Left forelimb (tissue), 1 donor: ENCODE measurements at places on chromosomes 12 and 14.

GRCh38 chr14:95462491-95462890 lies 54.0 kb downstream of the SYNE3 start:
- DNase-seq = no peak

- no peak for DNase-seq
Observed at GRCh38 chr14:93655078-93655750, 133.1 kb downstream of the PRIMA1 start.

DNA sequence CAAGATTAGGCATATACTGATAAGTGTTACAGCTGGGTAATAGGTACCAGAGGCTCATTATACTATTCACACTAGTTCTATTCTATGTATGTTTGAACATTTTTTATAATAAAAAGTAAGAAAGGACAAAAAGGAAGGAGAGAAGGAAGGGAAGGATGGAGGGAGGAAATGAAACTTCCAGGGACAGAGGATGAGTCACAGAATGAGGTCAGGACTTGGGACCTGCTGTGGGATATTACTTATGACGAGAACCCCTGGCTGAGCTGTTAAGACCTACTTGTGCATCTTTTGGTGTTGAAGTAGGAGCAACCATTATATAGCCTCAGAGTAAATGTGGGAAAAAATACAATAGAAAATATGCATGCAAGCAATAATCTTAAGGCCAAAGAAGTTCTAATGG lies 16.7 kb upstream of the TMEM260 start:
- no peak for DNase-seq

DNA sequence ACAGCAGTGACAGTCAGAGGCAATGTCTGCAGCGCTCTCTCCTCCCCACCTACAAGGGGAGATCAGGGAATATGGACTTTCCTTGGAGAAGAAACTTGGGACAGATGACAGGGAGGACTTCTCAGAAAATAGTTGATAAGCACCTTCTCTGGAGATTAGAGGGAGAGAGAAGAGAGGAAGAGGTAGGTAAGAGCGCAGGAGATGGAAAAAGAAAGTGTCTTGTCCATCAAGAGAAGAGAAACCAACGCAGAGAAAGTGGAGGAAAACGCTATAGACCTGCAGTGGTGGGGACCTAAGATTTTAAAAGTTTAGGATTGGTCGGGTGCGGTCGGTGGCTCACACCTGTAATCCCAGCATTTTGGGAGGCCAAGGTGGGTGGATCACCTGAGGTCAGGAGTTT lies 15.5 kb upstream of the SMUG1 start:
- DNase-seq = no peak

DNA sequence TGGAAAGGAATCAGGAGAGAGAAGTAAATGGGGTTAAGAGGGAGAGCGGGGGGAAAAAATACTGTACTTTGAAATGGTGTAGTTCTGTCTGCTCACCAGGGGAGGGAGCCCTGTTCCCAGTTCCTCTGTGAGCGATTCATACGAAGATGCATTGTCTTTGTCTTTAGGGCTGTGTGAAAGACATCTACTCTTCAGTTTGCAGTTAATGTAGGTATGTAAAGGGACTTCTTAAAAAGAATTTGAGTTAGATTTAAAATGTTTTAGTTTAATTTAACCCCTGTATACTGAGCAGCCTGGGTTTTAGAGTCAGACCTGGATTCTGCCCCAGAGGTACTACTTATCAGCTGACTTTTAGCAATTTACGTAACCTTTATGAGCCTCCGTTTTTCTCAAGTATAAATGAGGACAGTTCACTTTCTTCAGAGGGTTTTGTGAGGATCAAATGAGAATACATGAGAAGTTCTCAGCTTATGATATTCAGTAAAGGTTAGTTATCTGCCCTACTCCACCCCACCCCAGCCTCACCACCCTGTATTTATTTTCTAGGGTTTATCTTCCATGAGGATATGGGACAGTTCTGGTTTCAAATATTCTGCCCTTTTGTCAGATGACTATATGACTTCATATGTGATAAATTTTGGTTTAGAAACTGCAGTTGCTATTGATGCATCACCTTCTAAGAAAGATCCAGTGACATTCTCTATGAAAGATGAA lies 82.5 kb upstream of the EVL start:
- DNase-seq = no peak

- DNase-seq = no peak
Observed at GRCh38 chr12:54045401-54045800, 8.2 kb upstream of the HOXC4 start.

GRCh38 chr12:34097213-34097612 lies 74.9 kb downstream of the ALG10 start:
- DNase-seq = no peak

GRCh38 chr14:65846196-65846868 lies 433.8 kb downstream of the FUT8 start:
- DNase-seq = no peak
